ENCODE measurements at places on chromosomes 16 and 17.

- DNase-seq = peak; percentile 18
Measured at GRCh38 chr16:27238016-27238587, 30.5 kb downstream of the NSMCE1 start.

DNA sequence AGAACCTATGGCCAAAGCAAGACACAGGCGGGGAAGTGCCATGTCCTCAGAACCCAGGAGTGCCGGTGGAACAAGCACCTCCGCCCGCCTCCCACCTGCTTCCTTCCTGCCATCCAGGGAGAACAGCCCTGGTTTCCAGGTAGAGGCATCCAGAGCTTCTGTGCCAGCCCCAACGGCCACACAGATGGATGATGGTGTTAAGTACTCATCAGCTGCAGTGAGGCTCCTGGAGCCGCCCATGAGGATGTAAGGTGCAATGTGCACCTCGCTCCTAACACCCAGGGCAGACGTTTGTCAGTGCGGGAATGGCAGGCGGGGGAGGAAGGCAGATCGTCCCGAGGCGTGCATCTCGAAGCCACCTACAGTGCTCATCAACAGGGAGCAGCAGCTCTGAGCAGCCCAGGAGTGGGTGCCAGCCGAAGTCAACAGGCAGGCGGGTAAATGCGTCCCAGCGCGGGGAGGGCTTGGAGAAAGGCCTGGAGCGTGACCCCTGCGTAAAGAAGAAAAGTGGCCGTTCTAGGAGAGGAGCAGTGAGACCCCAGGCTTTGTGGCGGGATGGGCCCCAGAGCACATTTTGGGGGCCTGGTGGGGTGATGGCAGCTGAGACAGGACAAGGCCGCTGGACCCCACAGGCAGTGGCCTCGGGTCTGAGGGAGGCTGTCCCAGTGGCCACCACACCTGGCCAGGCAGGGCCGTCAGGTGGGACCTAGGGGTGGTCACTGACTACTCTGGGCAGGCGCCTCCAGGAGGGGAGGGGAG lies 46.1 kb upstream of the ACSF3 start:
- DNase-seq = no peak

GRCh38 chr16:50881956-50882355 lies 140.1 kb downstream of the CYLD start:
- no peak for DNase-seq

- DNase-seq = no peak
Measured at GRCh38 chr16:80695020-80695419, 109.4 kb downstream of the CDYL2 start.

DNA sequence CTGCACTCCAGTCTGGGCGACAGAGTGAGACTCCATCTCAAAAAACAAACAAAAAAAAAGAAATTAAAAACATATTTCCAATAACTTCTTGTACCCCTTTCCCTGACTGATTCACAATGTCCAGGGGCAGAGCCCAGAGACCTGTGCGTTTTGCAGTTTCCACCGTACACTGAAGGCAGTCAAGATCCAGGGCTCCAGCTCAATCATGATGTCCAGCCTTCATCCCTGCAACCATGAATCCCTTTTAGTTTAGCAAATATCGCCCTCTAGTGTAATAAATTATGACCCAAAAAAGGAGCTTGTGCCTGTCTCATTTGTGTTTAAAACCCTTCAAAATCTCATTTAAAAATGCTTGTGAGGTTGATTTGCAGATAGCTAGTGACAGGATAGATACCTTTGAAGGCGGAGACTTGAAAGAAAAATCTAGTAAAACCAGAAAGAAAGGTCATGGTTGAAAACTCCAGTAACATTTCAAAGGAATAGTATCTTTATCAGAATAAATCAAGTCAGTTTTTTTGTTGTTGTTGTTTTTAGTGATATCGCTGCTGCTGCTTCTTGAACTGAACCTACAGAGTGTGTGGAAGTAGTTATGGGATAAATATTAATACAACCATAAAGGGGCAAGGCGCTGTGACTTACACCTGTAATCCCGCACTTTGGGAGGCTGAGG lies 3.7 kb upstream of the ERN1 start:
- no peak for DNase-seq

- DNase-seq = no peak
Measured at GRCh38 chr16:30371248-30371816, 1.0 kb upstream of the TBC1D10B start.

DNA sequence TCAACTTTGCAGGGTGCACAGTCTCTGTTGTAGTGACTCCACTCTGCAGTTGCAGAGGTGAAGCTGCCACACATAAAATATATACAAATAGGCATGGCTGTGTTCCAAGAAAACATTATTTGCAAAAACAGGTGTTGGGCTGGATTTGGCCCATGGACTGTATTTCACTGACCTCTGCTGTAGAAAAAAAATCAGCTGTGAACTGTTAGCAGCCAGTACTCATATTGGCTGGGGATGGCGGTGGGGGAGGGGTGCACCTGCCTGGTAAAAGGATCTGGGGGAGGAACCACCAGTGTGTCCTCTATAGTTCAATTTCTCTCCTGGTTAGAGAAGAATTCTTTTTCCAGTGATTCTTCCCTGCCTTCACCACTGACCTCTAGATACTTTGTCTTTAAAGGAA lies 50.0 kb downstream of the SHISA9 start:
- no peak for DNase-seq

DNA sequence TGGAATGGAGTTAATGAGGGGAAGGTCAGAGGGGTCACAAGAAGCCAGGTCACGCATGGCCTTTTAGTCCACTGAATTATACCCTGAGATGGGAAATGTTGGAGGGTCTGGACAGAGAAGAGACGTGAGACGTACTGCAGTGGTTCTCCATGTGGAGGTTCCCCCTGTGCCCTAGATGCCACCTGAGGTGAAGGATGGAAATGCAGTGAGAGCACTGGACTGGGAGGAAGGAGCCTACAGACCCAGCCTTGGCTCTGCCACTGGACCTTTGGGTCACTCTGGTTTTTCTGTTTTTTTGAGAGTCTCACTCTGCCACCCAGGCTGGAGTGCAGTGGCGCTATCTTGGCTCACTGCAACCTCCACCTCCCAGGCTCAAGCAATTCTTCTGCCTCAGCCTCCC lies 1.8 kb upstream of the PLSCR3 start:
- DNase-seq = no peak

- DNase-seq = no peak
Measured at GRCh38 chr16:89200850-89201411, 594 bp upstream of the SLC22A31 start.

DNA sequence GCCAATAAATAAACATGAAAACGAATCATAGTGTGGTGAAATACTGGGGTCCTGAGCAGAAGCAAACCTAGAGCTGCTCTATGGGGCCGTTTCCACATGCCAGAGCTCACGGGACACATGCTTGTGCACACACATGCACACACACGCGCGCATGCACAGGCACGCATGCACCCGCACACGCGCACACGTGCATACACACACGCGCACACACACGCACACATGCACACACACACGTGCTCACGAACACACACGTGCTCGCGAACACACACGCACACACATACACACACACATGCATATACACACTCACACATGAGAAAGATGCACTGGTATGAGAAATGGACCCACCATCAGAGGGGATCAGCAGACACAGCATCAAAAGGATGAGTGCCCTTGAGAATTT lies 52.2 kb upstream of the DNAJA2 start:
- DNase-seq = no peak

- DNase-seq = no peak
Measured at GRCh38 chr17:32010114-32010513, 2.9 kb downstream of the LRRC37B start.

- no peak for DNase-seq
Measured at GRCh38 chr16:23131931-23132621, 17.2 kb downstream of the USP31 start.

- no peak for DNase-seq
Measured at GRCh38 chr16:54034684-54035083, 251.9 kb downstream of the IRX3 start.

- peak; percentile 50 for DNase-seq
Measured at GRCh38 chr16:88347656-88348376, 34.9 kb upstream of the ZNF469 start.

GRCh38 chr17:45101883-45102811 lies 30.2 kb downstream of the PLCD3 start:
- no peak for DNase-seq

DNA sequence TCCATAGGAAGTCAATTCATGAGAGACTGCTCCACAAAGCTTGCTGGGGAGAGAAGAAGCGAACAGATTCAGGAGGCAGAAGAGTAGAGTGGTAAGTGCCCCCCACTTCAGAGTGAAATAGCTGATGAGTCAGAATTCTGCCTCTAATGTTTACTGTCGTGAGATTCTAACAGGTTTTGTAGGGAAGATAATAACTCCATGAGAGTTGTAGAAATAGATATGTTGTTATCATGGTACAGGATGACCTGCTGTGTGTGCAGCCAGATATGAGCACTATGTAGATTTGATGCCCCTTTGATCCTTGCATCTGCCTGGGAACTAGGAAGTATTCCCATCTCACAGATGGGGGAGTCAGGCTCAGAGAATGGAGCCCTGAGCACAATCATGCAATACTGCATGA lies 502.4 kb upstream of the CDH11 start:
- DNase-seq = no peak

- DNase-seq = no peak
Measured at GRCh38 chr17:39678340-39679116, 9.3 kb downstream of the PGAP3 start.

DNA sequence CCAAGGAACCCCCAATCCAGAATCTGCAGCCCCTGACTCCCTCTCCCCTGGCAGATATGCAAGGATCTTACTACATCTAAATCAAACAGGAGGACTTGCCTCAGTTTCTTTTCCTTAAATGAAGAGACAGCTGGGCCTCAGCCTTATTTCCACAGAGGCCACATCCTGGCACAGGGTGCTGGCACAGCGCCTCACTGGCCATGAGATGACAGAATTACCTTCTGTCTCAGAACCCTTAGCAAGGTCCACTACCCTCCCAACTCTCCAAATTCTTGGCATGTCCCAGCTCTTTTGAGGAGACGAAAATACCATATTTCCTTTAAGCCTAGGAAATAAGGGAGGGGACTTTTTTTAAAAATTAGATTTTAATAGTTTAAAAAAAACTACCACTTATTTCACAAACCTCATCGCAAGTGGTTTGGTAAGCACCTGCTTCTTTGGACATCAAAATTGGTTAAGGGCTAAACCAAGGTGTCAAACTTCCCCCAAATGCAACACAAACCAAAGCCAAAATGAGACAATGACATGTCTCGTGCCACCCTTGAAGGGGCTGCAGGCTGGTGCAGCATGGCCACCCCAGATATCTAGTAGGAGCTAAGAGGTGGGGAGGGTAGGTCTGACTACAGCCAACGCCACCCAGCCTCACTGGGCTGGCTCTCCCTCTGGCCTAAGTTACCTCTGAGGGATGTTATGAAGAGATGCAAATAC lies 25.3 kb downstream of the FAM117A start:
- peak; percentile 56 for DNase-seq

DNA sequence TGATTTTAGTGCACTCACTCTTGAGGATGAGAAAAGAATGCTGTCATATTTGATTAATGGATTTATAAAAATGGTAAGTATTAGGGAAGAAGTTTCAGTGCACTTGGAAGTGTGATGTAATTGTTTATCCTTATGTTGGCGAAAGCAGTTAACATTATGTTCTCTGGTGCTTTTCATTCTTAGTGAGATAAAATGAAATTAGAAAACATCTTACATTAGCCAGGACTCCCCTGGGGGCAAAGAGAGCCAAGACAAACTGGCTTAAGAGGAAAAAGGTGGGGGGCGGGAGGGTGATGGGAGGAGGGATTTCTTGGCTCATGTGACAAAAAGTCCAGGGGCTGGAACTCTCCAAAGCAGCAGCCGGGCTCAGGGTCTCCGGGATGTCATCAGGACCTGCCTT lies 73.2 kb downstream of the KNOP1 start:
- DNase-seq = no peak

DNA sequence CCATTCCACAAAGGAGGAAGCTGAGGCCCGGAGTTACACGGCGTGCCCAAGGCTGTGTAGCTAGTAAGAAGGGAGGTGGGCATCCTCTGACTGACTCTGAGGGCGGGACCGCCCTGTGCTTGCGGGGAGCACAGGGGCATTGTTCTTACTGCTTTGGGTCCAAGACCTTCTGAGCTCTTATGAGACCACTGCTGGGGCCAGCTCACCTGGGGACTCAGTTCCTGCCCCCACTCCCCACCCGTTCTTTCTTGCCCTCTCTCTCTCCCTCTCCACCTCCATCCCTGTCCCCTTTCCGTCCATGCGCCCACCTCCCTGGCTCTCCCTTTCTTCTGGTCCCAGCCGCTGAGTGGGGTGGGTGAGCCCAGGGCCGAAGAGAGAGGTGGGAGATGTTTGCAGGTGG lies 19.6 kb downstream of the CCR7 start:
- DNase-seq = no peak

DNA sequence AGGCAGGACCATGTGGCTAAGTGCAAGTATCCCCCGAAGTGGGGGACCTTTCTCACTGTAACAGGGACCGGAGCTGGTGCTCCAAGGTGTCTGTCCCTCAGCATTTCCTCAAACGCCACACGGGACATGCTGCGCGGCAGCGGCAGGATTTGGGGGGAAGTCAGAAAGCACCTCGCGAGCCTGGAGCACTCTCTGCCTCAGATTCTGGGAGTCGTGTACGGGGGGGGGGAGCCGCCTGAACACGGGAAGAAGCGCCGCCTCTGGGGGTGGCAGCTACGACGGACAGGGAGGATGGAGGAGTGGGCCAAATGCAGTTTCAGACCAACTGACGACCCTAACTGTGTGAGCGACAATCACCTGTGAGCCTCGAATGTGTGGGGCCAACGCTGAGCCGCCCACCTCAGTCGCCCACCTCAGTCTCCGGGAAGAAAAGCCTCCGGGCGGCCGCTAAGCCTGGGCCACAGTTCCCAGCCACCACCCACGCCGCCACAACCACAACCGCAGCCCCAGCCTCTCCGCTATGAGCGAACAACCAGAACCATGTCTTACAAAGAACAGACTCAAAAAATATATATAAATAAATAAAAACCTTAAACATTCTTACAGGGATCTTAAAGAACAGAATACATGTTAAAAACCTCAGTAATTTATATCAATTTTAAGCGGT lies 8.8 kb upstream of the TRAP1 start:
- DNase-seq = no peak

DNA sequence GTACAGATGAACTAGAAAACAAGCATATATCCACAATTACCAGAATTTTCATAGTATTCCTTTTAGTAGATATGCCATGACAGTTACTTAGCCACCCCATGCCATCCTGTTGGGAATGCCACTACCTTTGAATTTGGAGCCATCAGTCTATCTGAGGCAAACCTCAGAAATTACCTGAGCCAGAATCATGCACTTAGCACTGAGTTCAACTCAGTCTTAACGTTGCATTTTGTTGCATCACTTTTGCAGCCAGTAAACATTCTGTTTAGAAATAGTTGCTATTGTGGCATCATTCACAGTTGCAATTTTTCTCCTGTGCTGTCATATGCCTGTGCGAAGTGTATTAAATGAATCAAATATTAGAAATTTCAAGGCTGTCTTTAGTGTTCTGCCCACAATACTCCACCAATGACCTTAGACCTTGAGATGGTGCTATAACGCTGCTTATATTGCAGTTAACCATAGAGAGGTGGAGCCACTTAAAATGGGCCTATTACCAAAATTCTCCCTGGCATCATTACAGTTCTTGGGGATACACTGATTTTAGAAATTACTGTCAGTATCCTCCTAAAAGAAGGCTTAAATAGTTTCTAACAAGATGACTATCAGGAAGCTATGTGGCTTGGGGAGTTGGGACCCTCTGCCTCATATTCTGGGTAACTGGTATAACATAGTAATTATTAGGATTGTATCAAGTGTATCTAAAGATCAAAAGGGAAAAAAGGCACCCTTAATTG lies 11.1 kb downstream of the PTRH2 start:
- DNase-seq = no peak

Measured in CD8-positive, alpha-beta memory T cell (primary cell).